ENCODE measurements at places on chromosomes 3 and 15. TPM values are rescaled to one million over a fixed set of nuclear protein-coding genes. Genes with fewer than 3 reads are reported as not detected.

The PLS1 gene
- 2.4 TPM for total RNA-seq

The FEZF2 gene
- not detected for total RNA-seq

The CATSPER2 gene
- total RNA-seq: 2.1 TPM

The FETUB gene
- not detected for total RNA-seq

The ATP13A5 gene
- not detected for total RNA-seq

The LMLN gene
- 6.5 TPM for total RNA-seq

The IQCH gene
- total RNA-seq: 2.4 TPM

The CA12 gene
- 1.1 TPM for total RNA-seq

The CCR5 gene
- total RNA-seq: not detected

The ADGRG7 gene
- total RNA-seq: not detected

The SLC6A11 gene
- not detected for total RNA-seq

The FGF12 gene
- total RNA-seq: 1.7 TPM

The EDEM1 gene
- total RNA-seq: 61.6 TPM

The ANKRD34C gene
- total RNA-seq: not detected

The PYDC2 gene
- total RNA-seq: not detected

The PIGZ gene
- total RNA-seq: 3.7 TPM

The GOLGA8H gene
- 1.4 TPM for total RNA-seq

The PAQR5 gene
- not detected for total RNA-seq

The LMAN1L gene
- under 0.01 TPM for total RNA-seq

The SH3GL3 gene
- total RNA-seq: not detected

The ARGFX gene
- total RNA-seq: not detected

The SPESP1 gene
- total RNA-seq: 2.1 TPM

The GOLGA6D gene
- not detected for total RNA-seq

The NSUN3 gene
- 15.7 TPM for total RNA-seq

The RNF7 gene
- 51.7 TPM for total RNA-seq

The CIB2 gene
- total RNA-seq: 1.9 TPM

The ONECUT1 gene
- not detected for total RNA-seq

The TRIM42 gene
- not detected for total RNA-seq

The C3orf85 gene
- total RNA-seq: not detected

The GPR27 gene
- 0.07 TPM for total RNA-seq

The PRR20G gene
- total RNA-seq: not detected

The ST3GAL6 gene
- 36.7 TPM for total RNA-seq

The MASP1 gene
- 0.27 TPM for total RNA-seq

The OR5K3 gene
- total RNA-seq: not detected

The RETNLB gene
- not detected for total RNA-seq

All from thoracic aorta endothelial cell (primary cell).